ENCODE measurements at places on chromosomes 1 and 21.

GRCh38 chr1:69911301-69911801 lies 294.0 kb downstream of the LRRC40 start:
- DNase-seq: no peak

GRCh38 chr1:8351693-8352470 lies 34.0 kb downstream of the SLC45A1 start:
- no peak for DNase-seq

DNA sequence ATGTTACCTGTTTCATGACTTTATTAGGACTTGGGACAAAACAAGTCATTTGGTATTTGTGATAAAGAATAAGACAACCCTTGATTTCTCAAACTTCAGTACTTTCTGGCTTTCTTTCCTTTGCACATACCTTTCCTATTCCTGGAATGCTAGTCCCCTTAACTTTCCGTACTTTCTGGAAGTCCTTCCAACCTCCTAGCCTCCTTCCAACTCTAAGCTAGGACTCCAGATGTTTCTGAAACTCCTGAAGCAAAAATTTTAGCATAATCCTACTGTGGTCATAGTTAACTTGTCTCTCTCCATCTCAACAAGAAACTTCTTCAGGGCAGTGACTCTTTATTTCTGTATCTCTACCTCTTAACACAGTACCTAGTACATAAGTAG lies 19.8 kb upstream of the C1orf105 start:
- no peak for DNase-seq

- no peak for DNase-seq
These were observed 482.8 kb upstream of the NFIA start for GRCh38 chr1:60599574-60599973.

DNA sequence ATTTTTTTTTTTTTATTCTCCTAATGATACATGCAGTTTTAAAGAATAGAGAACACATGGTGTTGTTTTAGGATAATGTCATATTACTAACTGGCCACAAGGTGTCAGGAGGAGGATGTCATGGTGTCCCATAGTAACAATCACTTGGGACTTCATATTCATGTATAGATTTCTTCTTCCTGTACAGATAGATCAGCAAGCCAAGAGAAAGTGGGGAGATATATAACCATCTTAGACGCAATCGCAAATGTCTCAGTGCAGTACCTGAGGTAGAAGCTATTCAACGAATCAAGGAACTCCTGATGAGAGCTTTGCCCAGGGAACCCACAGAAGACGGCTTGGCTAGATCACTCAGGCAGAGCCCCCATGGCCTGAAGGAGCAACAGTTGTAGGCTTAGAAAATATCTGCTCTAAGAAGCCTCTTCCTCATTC lies 12.3 kb downstream of the OR2T11 start:
- no peak for DNase-seq
